ENCODE measurements at places on chromosomes 7 and 10.

DNA sequence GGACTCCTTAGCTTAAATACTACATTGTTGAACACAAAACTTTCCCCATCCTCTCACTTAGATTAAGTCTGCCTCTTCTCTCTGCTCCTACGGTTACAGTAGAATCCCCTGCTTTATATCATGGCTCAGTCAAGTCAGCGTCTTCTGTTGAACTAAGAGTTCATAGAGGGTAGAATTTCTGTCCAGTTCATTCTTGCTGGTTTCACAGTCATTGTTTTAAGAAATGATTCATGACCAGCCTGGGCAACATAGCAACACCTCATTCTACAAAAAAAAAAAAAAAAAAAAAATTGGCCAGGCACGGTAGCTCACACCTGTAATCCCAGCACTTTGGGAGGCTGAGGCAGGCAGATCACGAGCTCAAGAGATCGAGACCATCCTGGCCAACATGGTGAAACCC is 3.7 kb upstream of the ZFYVE27 start:
- DNase-seq = peak; percentile 14

DNA sequence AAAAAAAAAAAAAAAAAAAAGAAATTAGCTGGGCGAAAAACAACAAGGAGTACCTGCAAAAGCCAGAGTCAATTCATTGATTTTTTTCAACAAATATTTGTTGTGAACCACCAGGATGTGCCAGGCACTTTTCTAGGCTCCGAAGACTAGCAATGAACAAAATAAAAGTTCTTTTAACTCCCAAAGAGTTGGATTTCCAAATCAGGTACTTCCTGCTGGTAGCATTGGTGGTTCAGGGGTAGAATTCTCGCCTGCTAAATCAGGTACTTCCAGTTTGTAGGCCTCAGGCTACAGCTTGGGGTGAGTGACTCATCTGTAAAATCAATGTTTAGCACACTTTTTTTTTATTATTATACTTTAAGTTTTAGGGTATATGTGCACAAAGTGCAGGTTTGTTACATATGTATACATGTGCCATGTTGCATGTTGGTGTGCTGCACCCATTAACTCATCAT is 10.9 kb downstream of the PPA1 start:
- DNase-seq = no peak

- DNase-seq = no peak
Observed at GRCh38 chr7:2509298-2509906, 10.2 kb upstream of the LFNG start.

- DNase-seq = no peak
Observed at GRCh38 chr7:102912742-102913141, at the start of gene LRRC17. Gene LRRC17, plus strand, starts transcription at chr7:102913000. Its CDS starts 20,914 bp downstream, at chr7:102933914.

DNA sequence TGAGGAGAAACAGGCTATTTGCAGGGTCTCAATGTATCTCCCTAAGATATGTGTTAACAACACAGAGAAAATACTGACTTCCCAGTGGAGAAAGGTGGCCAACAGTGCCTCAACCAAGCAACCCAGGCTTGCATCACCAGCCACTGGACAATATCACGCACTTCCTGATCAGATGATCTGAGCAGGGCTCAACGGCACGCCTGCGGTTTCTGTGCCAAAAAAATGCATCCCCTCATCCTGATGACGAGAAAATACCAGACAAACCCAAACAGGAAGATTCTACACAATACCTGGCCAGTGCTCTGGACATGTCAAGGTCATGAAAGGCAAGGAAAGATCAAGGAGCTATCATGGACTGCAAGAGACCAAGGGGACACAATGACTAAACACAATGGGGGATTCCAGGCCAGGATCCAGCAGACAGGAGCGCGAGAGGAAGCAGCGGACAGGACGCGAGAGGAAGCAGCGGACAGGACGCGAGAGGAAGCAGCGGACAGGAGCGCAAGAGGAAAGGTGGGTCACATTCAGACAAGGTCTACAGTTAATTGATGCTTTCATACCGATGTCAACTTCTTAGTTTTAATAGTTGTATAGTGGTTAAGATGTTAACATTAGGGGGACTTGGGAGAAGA is 51.1 kb downstream of the GNA12 start:
- DNase-seq = peak; percentile 68

DNA sequence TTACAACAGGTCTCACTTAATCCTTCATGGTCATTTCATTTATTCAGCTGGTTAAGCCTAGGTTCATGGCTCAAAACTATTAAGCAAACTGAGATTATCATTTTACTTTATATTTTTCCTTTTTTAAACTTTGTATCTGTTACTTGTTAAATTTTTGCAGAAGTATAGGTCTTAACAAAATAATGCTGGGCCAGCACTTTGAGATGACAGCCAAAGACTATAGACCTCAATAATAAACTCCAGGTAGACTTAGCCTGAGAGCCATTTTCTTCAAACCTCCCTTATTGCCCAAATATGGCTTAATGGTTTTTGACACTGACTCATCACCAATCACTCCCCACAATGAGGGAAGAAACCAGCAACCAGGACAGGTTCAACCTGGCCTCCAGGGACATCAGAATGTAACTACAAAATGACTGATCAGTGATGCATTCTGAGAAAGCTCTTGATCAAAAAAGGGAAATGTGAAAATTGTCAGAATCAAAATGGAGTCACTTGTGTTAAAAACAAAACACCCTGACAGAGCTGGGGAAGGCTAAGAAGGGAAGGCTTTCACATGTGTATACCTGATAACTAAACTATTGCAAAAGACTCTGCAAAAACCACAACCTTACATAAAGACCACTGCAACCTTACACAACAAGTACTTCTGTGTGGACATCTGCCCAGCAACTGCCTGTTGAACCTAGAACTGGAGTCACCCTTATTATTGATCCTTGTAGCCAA is 2.1 kb upstream of the CCDC126 start:
- no peak for DNase-seq

- DNase-seq = no peak
Observed at GRCh38 chr10:124265776-124266467, 152.8 kb downstream of the OAT start.

- DNase-seq = no peak
Observed at GRCh38 chr7:24135003-24135817, 148.8 kb upstream of the NPY start.

- no peak for DNase-seq
Observed at GRCh38 chr10:44924261-44925040, 13.3 kb downstream of the TMEM72 start.

- DNase-seq = no peak
Observed at GRCh38 chr10:67385089-67385488, 310.9 kb downstream of the CTNNA3 start.

DNA sequence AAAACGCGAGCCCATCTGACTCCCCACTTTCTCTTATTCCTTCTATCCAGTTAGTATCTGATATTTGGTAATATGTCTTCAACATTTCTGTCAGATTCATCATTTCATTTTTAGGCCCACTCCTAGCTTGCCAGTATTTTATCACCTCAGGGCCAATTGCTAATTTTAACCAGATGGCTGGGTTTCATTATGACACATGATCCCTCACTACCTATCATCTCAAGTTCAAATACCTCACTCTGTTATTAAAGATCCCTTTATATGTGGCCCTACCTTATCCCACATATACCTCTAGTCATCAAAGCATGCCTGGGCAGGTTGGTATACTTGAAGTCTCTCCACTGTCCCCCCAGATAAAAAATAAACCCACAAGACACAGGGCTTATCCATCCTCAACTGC is 104.9 kb downstream of the RNLS start:
- no peak for DNase-seq

GRCh38 chr7:79308192-79308591 is 145.3 kb downstream of the MAGI2 start:
- no peak for DNase-seq

- no peak for DNase-seq
Observed at GRCh38 chr10:93766918-93767317, 9.2 kb downstream of the LGI1 start.

- DNase-seq = peak; percentile 53
Observed at GRCh38 chr7:17021205-17021604, 139.4 kb upstream of the AGR3 start.

DNA sequence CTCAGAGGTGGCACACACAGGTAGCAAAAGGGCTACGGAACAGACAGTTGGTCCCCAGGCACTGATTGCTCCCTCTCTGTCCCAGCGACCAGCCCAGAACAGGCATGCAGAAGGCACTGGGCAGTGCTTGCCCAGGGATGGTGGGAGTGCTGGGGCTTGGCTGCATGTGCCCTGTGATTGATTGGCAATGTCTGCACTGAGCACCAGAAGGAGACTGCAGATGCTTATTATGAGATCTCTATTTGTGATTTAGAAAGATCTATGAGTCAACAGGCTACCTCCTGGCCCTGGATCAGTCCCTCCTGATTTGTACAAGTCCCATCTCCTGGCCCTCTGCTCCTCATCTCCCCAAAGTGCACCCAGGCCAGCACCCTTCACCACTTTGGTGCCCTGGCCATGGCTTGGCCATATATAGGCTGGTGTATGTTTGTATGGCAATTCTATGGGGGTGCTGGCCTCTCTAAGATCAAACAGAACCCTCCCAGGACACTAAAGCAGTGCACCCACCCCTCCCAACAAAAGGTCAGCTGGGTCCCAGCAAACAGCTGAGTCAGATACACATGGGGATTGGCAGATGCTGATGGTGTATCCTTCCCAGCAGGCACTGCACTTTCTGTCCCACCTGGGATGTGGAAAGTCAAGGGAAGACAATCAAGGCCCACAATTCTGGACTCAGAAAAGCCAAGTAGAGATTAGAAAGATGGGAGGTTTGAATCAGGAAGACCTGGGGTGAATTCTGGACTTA is 30.9 kb downstream of the CAMK2B start:
- no peak for DNase-seq
